ENCODE measurements at places on chromosomes 5 and 9.

- no peak for DNase-seq
Observed at GRCh38 chr9:86965636-86966395, 18.5 kb upstream of the GAS1 start.

DNA sequence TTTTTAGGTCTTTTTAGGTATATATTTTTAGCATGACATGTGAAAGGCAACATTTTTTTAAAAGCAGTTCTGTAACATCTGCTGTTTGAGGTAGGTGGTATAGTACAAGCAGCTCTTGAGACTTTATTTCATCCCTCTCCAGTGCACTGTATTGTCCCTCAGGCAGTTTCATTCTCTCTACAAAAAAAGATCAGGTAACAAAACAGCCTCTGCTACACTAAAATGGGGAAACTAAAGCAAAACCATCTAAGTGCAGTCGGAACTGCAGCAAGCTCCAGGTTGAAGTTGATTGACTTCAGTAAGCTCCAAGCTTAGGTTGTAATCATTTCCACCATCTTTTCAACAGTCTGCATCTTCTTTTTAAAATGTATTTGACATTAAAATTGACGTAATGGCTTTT, 195.6 kb downstream of the DEPDC1B start:
- no peak for DNase-seq

- no peak for DNase-seq
Observed at GRCh38 chr5:176420972-176421544, 4.7 kb upstream of the CLTB start.

DNA sequence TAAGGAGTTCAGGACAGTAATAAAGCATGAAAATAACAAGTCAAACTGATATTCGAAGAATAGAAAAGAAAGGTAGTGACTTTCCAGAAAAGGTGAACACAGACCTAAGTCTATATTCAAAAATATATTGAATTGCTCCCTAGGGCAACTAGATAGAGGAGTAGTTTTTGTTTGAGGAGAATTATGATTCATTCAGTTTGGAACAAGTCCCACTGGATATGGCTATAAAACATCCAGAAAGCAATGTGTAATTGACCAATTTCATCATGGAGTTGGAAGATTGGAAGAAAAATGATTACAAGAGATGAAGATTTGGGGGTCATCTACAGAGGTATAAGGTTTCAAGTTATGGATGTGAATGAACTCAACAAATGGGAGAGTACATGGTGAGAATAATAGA, 117.5 kb upstream of the ZNF462 start:
- DNase-seq: no peak

- no peak for DNase-seq
Observed at GRCh38 chr5:54091307-54092130, 218.9 kb downstream of the ARL15 start.

Data from thymus (tissue), 14 donors.